Central memory CD4-positive, alpha-beta T cell (primary cell): ENCODE measurements at places on chromosomes 3 and 15.

GRCh38 chr3:62371720-62372591, 1.4 kb downstream of the FEZF2 start:
- DNase-seq = no peak

GRCh38 chr3:171875923-171876412, 32.8 kb downstream of the TMEM212 start:
- DNase-seq = no peak

DNA sequence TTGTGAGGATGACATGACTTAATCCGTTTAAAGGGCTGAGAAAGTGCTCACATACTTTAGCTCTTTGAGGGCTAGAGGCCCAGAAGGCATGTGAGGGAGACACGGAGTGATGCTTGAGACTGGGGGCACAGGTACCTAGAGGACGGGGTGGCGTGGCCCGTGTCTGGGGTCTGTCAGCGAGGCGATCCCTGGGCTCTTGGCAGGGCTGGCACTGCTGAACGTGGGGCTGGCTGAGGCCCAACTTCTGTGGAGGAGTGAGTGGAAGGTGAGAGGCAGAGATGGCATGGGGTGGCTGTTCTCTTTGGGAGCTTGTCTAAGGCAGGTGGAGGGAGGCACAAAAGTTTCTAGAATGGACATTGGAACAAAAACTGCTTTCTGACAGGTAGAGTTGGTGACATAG, 9.5 kb downstream of the SEMA4B start:
- no peak for DNase-seq

DNA sequence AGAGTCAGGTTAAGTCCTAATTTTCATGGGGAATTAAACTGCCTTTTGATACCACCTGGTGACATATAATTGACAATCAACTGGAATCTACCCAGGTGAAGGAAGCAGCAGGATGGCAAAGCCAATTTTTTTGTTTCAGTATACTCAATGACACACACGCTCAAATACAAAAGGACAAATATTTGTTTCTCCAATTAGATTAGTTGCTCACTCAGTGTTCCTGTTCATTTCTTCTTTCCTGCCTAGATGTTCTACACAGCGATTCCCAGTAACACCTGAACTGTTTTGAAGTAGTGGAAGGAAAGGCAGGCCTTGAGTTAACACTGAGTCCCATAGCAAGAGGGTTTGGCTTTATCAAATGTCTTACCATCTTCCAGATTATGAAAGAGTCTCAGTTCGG, 157.5 kb downstream of the PDZRN3 start:
- DNase-seq = no peak

DNA sequence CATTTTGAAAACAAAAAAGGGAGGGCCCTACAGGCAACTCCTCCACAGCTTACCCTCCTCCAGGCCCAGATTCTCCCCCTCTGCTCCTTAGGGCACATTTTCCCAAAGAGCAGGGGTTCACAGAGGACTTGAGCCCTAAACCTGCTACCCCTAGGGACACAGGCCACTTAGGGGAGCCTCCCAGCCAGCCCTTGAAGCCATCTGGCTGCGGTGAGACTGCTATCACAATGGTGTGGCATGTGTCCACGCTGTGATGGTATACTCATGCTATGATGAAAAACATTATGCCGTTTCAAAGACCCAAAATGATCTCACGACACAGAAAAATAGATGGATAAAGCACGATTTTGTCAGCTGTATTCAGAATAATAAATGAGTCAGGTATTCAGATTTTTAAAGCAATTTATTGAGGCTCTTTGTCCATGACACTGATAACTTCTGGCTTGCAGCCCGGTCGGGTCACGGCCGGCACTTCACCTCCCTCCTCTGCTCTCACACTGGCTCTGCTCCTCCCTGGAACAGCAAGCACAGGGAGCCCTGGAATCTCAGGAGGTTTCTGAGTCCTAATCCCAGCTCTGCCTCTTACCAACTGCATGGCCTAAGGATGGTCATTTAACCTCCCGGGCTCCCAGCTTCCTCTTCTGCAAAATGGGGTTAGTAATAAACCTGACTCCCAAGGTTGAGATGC, 115.3 kb downstream of the MEGF11 start:
- DNase-seq = no peak

DNA sequence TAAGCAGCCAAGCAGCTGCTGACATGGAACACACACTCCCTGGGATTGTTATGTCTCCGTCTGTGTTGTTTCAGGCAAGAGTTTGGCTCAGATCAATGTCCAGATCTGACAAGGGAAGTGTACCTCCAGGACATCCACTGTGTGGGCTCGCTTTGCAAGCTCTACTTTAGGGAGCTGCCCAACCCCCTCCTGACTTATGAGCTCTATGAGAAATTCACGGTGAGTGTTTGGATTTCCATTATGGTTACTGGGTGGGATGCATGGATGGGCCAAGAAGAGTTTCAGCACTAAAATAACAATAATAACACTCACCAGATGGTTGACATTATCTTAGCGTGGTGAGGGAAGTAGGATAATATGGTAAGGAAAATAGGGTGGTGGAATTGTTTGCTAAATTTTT, 74.1 kb downstream of the ARHGAP31 start:
- no peak for DNase-seq

- DNase-seq = no peak
These were observed 98.9 kb downstream of the EOMES start for GRCh38 chr3:27623085-27623753.

DNA sequence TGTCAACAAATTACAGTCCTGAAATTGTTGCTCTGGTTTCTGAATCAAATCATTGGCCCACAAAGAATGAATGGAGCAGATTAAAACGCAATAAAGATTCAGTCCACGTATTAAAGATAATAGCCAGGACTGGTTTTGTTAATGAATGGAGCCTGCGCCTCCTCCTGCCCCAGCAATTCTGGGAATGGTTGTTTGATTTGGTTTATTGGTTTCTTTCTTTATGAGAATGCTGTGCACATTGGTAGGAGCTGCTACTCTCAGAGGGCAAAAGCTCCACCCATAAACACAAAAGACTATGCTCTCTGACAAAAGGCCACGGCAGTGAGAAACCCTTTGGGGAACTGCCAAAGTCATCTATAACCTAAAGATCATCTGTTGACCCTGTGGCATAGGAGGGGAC, 261.1 kb downstream of the ABHD5 start:
- no peak for DNase-seq

DNA sequence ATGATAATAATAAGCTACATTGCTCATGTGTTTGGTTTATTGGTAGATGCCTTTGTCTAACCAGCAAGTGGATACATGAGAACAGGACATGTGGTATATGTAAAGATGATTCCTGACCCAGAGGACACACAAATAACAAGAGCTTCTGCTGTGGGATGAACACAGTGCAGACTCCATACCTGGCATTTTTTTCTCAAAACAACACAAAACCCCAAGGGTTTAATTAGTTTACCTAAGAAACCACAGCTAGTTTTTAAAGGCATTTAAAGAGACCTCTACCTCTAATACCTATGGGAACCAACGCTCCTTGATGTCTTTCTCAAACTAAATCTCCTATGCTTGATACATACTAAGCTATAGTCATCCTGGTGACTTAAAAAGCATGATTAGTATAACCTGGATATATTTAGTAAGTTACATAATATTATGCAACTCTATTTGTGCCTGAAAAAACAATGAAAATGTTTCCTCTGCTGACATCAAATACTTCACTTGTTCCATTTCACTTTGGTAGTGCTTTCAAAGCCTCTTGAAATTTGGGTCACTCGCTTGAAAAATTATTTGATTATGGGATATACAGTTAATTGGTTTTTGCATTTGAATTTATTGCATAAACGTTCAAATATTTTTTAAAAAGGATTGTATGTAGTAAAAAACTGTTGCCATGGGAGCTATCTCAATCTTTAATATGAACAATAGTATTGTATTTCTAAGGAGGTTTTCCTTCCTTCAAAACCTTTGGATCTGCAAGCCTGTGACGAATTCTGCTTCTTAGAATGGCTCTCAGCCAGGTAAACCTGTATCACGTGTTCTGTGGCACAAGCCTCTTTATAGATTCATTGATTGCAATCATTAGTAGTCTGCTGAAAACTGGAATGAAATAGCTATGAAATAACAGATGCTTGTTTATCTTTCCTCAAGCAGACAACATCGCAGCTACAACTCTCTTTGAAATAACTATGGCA, 233.0 kb upstream of the KCNMB2 start:
- DNase-seq = no peak

DNA sequence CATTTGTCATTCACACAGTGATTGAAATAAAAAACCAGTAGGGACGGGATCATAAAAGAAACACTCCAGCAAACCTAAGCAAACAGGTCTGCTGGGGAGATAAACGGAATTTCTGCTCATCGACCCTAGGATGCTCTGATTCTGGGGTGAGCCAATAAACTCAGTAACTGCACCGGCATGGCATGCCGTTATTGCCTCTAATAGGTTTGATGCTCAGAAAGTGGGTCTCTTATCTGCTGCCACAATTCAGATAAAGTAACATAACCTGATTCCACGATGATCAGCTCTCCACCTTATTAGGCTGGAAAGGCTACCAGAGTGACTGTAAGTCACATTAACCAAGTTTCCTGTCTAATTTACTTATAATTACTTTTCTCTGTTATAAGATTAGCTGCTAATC, 19.6 kb downstream of the DCLK3 start:
- no peak for DNase-seq
